ENCODE measurements at places on chromosomes 7 and 10.
A peak's percentile ranks its signal among the peaks of the same experiment; 100 is the strongest.

GRCh38 chr10:86169506-86170254 lies 196.9 kb downstream of the GRID1 start:
- no peak for DNase-seq

DNA sequence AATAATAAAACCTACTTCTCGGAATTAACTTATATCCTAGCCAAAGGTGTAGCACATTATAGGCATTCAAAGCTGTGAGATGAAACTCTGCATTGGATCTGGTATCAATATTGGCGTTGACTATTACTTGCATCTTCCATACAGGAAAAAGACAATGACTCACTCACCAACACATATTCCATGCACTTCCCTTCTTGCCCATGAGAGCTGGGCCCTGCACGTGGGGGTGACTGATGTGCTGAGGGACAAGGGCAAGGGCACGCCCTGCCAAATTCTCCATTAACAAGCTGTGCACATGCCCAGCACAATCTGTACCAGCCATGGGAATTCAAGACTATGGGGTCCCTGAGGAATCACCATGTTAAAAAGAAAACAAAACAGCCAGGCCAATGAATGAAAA lies 188.1 kb upstream of the PDE1C start:
- DNase-seq = no peak

DNA sequence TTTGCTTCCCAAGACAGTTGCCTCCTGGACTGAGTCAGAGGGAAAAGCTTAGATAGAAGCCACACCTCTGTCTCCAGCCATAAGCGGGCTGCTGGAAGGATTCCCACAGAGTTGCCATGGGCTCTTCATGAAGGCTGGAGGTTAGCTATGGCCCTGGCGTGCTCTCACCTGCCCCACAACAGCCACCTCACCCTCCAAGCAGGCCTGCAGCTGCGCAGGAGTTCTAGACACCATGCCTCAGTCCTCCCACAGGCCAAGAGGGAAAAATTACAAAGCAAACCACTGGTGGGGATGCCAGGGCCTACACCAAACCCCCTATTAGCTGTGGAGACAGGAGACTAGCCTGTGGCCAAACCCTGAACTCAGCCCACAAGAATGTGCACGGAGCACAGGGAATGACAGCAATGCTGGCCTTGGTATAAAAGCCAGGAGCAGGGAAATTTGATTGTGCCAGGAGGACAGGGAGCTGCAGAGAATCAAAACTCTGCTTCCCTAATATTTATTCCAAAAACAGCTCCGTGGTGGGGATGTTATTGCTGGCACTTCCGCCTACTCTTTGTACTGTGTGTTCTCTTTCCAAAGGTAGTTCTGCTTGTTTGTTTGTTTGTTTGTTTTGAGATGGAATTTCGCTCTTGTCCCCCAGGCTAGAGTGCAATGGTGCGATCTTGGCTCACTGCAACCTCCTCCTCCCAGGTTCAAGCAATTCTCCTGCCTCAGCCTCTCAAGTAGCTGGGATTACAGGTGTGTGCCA lies 60.3 kb upstream of the STK17A start:
- DNase-seq = no peak

DNA sequence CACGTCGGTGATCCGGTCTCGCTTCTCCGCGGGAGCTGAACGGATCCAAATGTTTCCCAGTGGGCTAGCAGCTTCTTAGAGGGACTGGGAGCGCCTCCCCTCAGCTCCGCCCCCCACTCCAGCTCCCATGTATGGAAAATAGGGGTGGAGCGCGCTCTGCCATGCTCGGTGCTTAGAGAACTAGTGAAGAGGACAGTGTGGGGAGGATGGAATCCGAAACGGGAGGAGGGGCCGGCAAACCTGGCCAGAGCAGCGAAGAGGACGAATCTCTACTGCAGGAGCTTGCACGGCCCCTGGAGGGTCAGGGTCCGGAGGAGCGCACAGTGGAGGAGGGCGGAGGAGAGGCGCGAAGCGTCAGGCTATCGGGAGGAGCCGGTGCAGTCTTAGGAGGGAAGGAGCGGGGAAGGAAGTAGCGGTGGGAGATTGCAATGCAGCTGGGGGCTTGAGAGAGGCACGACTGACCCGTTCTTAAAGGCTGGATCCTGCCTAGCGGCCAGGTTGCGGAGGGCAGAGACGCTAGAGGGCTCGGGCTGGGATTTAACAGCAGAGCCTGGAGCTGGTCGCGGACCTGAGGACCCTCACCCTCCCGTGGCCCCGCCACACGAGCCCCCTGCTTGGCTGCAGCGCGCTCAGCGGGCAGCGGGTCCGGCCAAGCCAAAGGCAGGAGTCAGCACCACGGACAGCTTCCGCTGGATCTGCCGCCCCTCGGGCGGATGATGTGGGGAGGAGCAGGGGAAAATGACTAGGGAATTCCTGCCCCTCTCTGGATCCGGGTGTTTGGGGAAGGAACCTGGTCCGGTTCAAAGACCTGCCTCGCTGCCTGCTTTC lies at the start of gene PRLHR:
Gene PRLHR (minus strand): TSS at position 51 of the 828 bp plus-strand sequence. CDS start 404 bp downstream, outside the sequence.
- DNase-seq = peak; percentile 52

DNA sequence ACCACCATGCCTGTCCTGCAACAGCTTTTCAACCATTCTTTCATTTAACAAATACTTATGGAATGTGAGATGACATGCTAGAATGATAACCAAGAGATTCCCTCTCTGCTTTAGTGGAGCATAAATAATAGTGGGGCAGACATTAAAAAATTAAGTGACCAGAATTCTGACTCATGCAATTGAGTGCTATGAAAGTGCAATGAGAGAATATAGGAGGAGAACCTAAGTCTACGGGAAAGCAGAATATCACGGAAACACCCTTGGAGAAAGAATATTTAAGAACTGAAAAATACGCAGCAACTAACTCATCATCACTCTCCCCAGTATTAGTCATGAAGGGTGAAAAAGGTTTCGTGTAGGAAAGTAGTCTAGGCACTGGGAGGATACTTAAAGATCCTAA lies 7.1 kb downstream of the KIF5B start:
- no peak for DNase-seq

DNA sequence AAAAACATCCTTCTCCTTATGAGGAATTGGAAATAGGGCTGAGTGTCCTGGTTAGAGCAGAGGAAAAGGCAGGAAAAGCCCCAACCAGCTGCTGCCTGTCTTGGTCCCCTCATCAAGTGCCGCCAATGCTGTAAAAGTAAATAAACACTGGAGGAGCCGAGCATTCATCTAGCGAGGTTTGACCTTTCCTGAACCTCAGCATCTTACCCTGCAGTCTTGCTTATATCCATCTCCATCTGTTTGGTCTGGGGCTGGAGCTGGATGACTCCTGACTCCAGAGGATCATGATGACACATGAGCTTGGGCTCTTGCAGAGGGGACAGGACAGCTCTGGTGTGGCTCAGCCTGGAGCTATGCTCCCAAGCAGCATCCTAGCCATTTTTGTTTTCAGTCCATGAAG lies 501.1 kb downstream of the TNS3 start:
- DNase-seq = no peak

- DNase-seq = no peak
These were observed 24.8 kb downstream of the GNA12 start for GRCh38 chr7:2819161-2819953.

DNA sequence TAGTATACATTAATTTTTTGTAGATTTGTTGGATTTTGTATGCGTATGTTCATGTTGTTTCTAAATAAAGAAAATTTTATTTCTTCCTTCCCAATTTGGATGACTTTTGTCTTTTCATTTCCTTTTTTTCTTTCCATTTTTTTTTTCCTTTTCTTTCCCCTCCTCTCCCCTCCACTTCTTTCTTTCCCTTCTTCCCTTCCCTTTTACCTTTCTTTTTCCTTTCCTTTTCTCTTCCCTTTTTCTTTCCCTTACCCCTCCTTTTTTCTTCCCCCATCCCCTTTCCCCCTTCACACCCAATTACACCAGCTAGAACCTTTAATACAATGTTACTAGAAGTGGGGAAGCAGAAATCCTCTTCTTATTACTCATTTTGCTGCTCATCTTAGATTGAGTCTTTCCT lies 6.0 kb downstream of the KIF20B start:
- DNase-seq = no peak

All from head of caudate nucleus (tissue), 42 donors.